Fibroblast of skin of left quadriceps (primary cell): ENCODE measurements at places on chromosomes 1 and 21.

- peak; percentile 14 for DNase-seq
Observed at GRCh38 chr21:17270229-17270628, 242.6 kb upstream of the CXADR start.

DNA sequence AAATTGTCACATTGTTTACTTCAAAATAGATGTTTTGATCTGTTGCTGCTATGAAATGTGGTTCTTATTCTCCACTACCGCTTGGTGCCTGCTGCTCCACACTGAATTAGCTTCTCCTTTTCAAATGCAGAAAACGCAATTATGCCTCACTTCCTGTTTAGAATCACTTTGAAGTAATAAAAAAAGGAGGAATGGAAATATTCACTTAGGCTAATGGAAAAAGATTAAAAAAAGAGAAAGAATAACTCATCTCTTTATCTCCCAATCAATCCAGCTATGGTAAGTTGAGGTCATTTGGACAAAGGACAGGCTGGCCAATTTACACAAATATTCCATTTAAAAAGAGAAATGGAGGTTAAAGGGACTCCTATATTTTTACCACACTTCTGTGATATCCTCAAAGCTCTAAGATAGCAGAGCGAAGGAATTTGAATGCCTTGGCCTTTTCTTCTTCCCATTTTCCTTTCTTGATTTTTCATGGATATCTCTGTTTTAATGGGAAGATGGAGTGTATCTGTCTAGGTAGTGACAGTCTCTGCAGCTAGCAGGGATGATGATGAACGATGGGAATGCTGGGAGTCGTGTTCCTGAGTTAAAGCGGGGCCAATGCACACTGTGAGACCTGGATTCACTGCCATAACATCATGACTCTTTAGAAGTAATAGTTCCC is 35.7 kb downstream of the RGS5 start:
- DNase-seq, result no peak

DNA sequence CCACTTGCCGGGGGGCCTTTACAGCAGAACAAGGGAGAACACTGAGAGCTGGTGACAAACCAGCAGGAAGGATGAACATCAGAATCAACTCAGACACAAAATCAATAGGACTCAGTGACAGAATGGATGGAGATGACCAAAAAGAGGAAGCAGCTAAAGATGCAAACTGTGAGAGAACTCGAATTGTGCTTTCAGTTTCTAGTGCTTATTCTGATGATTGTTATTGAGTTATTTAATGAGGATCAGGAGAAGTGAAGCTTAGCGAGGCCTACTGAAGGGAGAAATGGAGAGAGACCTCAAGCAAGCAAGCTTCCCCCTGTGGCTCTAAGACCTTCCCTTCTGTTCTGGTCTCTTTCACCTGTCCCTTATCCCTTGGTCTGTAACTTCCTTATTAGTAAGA is 30.3 kb upstream of the TMEM125 start:
- DNase-seq, result no peak

DNA sequence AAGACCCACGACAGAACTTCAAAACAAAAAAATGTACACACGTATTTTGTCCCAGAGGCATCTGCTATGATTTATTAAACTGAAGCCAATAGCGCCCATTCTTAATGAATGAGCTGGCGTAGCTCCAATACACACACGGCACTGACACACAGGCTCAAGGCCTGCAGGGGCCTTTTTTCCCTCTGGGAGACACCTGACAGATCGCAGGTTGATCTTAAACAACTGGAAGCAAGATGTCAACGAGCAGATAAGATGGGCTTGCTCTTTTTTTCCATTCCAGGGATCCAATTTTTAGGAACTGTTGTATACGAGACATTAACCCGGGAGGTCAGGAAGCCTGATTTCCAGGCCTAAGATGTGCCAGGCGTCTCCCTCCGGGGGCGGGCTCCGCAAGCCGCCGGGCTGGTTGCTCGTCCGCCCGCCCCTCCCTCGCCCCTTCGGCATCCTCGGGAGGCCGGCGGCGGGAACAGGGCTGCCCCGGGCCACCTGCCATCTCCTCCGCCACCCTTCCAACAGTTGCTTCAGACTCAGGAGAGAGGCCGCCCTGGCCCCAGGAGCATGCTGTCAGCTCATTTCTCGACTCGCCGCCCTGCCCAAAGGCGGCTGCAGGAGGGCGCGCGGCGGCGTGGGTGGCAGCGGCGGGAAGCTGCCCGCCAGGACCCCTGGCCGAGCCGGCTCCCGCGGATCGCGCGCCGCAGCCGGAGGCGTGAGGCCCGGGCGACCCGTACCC is 735 bp downstream of the TTC13 start:
- DNase-seq, result no peak

GRCh38 chr1:153661111-153661708 is 2.7 kb downstream of the SNAPIN start:
- no peak for DNase-seq

DNA sequence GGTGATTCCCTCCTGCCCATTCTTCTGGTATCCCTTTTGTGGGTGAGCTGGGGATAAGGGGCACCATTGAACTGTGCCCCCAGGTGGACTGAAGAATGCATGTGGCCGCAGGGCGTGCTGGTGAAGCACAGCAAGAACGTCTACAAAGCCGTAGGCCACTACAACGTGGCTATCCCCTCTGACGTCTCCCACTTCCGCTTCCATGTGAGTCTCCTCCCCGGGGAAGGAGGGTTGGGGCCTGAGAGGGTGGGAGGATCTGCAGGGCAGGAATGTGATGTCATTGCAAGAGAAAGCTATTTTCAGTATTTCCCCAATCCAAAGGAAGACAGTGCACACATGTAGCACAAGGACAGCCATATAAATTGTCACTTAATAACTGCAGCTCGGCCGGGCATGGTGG is 7.5 kb upstream of the KPNA6 start:
- DNase-seq, result no peak

GRCh38 chr1:57167997-57168396 is 202.2 kb upstream of the C8B start:
- DNase-seq, result no peak

DNA sequence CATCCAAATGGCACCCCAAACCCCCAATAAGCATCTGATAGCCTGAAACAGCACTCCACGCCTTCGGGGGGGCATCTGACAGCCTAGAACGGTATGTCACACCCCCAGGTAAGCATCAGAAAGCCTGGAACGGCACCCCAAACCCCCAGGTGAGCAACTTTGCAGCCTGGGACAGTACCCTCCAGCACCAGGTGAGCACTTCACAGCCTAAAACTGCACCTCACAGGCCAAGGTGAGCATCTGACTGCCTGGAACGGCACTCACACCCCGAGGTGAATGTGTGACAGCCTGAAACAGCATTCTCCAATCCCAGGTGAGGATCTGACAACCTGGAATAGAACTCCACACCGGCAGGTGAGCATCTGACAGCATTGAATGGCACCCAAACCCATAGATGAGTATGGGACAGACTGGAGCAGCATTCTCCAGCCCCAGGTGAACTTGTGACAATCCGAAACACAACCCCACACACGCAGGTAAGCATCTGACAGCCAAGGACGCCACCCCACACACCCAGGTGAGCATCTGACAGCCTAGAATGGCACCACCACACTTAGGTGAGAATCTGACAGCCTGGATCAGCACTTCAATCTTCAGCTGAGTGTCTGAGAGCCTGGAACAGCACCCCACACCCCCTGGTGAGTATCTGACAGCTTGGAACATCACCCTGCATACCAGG is 18.3 kb upstream of the MMEL1 start:
- no peak for DNase-seq

DNA sequence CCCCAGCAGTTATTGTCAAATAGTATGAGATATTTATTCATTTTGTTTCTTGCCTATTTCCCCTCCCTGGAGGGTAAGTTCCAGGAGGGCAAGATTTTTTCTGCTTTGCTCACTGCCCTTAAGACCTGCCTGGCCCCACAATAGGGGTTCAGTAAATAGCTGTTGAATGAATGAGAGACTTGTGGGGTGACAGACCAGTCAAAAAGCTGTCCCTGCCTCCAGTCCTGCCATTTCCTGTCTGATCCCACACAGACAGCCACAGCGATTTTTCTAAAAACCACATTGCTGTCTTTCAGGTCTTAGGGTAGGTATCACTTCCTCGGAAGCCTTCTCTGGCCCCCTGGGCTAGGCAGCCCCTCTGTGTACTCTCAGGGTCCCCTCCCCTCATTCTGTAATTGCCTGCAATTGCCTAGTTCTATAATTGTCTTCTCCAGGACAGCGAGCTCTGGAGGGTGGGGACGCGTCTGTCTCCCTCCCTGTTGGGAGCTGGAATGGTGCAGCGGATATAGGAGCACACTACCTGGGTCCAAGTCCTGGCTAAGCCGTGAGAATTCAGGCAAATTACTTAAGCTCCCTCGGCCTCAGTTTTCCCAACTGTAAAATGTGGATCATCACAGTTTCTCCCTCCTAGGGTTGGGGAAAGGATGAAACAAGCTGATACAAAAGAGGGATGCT is 1.8 kb upstream of the EXTL1 start:
- no peak for DNase-seq

GRCh38 chr1:97920832-97921571 is at the start of gene DPYD:
Gene DPYD, minus strand, starts transcription at chr1:97921034. Its CDS starts 112 bp downstream, at chr1:97920922.
- DNase-seq, result peak; percentile 80
